ENCODE measurements at places on chromosomes 16 and 17.
A peak's percentile ranks its signal among the peaks of the same experiment; 100 is the strongest.

GRCh38 chr16:85141491-85142128 lies 29.3 kb upstream of the CIBAR2 start:
- peak; percentile 75 for DNase-seq

DNA sequence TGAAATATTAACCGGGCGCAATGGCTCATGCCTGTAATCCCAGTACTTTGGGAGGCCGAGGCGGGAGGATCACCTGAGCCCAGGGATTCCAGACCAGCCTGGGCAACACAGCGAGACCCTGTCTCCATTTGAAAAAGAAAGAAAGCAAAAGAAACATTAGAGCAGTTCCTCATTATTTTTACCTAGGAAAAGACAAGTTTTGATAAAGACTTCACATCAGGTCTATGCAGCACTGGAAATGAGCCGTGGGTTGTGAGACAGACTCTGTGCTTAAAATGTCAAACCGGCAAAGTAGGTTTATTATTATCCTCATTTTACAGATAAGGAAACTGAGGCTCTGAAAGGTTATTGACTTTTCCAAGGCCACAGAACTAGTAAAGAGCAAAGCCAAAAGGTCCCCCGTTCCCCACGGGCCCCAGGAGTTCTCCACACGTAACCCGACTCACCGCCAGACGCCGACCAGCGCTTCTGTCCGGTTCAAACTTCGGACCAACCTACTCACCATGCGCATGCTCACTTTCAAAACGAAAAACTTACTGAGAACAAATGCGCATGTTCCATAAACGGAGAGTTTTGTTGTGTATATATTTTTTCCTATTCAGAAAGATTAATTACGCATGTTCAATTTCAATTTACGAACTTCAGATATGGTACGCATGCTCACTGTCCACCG lies 356 bp downstream of the TUBD1 start:
- no peak for DNase-seq

DNA sequence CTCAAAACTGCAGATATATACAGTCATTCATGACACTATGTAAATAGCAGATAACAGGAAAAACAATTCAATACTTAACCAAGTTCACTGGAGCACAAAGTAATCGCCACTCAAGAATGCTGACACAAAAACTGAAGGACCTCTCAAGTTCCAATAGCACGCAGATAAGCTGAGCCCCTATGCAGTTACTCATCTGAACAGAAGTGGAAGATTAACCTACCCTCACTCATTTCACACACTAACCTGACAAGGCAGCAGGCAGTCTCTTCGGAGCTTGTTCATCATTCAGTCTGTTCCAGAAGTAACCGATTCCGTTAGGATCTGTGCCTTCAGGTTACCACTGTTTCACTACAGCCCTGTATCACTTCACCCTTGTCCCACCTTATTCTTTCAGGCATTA lies 6.0 kb downstream of the HELZ start:
- no peak for DNase-seq

GRCh38 chr16:85945424-85945751 lies 46.4 kb downstream of the IRF8 start:
- no peak for DNase-seq

GRCh38 chr16:22705799-22706198 lies 108.2 kb upstream of the HS3ST2 start:
- DNase-seq, result no peak

DNA sequence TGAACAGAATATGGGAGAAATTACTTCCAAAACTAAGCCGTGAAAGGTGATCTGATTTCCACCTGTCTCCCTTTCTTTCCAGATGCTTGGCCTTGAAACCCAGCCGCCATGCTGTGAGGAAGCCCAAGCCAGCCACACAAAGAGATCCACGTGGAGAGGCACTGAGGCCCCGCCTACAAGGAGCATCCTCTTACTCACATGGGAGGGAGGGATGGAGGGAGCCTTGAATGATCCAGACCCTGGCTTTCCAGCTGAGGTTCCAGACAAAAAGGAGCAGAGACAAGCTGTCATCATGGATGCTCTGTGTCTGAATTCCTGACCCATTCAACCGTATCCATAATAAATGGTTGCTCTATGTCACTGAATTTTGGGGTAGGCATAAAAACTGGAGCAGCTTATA lies 48.9 kb upstream of the HAPSTR1 start:
- no peak for DNase-seq

GRCh38 chr17:77862890-77863813 lies 95.4 kb upstream of the TNRC6C start:
- no peak for DNase-seq

DNA sequence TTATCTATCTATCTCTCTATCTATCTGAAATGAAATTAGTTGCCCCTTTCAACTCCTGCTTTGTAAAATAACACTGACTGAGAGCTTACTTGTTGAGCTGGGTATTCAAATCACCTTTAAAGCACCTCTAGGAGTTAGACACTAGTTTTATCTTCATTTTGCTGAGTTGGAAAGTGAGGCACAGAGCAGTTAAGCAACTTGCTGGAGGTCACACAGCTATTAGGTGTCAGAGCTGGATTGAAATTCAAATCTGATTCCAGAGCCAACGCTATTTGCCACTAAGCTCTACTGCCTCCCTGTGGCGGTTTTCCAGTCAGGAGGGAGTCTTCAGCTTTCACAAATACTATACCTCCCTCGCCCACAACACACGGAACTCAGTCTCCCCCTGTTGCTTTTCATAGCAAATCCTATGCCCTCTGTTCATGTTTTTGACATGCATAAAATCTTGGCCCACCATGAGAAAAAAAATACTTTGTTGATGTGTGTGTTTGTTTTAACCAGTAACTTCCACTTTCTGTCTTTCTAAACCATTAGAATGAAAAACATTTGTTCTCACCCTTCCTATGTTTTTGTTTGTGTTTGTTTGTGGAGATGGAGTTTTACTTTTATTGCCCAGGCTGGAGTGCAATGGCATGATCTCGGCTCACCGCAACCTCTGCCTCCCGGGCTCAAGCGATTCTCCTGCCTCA lies 74.8 kb upstream of the SMURF2 start:
- no peak for DNase-seq

DNA sequence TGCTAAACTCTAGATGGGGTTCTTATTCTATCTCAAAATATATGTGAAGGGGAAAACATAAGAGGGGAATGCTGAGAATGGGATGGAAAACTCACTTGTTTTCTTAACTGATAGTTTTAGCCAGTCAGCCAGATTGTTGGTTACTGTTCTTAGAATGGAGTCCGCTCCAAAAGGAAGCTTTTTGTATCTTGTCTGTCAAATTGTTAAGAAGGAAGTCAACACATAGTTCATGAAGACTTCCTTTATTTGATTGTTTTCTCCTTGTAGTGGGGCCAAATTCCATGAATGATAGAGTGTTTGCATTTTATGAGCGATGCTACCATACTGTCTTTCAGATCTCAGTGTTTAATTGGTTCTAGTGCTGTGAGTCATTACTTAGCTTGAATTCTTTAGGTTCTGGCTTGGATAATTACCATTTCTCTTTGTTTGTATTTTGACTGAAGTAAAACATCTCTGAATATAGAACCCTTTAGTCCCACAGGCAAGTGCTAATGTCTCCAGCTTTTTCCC lies 98.3 kb upstream of the GOT2 start:
- no peak for DNase-seq

GRCh38 chr17:29927546-29927945 lies 2.5 kb downstream of the SSH2 start:
- DNase-seq, result no peak

DNA sequence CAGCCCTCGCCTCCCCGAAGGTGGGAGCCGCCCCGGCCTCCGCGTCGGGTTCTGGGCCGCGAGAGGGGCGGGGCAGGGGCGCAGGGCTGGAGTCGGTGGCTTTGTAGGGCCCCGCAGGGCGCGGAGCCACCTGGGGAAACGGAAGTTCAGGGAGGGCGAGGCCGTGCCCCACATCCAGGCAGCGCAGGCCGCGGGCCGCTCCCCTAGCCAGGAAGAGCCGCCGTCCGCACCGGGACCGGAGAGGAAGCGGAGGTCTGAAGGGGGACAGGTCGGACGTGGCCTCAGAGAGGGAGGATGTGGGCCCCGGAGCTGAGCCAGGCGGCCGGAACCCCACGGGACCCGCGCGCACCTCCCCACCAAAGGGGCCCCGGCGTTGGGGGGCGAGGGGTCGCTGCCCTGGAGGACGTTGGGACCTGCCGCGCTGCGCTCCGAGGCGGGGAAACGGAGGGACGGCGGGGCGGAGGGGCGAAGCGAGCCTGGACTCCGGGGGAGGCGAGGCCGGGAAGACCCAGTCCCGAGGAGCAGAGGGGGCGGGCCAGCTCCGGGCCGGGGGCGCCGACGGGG lies 482 bp upstream of the SLC16A3 start:
- DNase-seq, result no peak

GRCh38 chr17:73799781-73800627 lies 155.8 kb upstream of the SDK2 start:
- DNase-seq, result no peak
